Hematopoietic multipotent progenitor cell treated with erythropoietin and hydrocortisone succinate and interleukin-3 and kit ligand, for 4 days (in vitro differentiated cells): ENCODE measurements at places on chromosomes 1 and 21.

DNA sequence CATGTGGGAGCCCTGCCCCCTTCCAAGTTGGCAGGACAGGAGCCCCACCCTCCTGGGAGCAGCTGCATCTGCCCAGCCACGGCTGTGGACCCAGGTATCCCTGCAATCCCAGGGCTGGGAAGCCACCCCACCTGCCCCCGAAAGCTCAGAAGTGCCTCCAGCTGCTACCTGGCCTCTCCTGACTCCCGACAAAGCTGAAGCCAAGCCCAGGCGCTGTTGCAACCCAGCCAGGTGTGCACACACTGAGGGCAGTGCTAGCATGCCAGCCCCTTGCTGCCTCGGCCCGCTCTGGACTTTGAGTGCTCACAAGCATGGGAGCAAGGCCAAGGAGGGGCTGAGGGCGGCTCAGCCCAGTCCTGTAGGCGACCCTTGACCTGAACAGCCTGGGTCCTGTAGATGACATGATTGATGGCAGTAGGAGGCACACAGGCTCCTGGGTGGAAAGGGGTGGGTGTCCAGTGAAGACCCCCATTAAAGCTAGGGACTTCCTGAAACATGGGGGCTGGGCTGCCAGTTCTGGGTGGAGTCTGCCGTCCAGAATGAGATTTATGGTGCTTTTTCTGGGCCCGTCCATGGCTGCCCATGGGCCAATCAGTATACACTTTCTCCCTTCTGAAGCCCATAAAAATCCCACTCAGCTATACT lies 2.8 kb upstream of the SSU72 start:
- DNase-seq: no peak

GRCh38 chr1:108657356-108658080 lies 3.4 kb downstream of the HENMT1 start:
- no peak for DNase-seq

- peak; percentile 54 for DNase-seq
These were observed 27.7 kb downstream of the CDC42 start for GRCh38 chr1:22080191-22080590.

GRCh38 chr21:41611966-41612606 lies 104.1 kb upstream of the TMPRSS2 start:
- no peak for DNase-seq

DNA sequence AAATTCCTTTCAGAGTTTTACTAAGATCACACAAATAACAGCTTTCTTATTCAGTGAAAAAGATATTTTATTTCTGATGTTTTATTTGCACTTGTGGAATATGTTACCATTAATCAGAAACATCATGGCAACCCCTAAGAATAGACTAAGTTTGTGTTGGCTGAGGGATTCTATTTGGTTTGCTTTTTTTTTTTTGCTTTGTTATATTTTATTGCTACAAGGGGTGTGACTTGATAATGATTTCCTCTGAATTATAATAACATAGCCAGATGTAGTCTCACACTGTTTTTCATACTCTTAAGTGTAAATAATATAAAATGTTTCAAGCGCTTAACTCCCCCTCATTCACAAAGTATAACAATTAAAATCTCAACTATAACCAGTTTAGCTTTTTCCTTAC lies 20.0 kb downstream of the GLRX2 start:
- DNase-seq: no peak

DNA sequence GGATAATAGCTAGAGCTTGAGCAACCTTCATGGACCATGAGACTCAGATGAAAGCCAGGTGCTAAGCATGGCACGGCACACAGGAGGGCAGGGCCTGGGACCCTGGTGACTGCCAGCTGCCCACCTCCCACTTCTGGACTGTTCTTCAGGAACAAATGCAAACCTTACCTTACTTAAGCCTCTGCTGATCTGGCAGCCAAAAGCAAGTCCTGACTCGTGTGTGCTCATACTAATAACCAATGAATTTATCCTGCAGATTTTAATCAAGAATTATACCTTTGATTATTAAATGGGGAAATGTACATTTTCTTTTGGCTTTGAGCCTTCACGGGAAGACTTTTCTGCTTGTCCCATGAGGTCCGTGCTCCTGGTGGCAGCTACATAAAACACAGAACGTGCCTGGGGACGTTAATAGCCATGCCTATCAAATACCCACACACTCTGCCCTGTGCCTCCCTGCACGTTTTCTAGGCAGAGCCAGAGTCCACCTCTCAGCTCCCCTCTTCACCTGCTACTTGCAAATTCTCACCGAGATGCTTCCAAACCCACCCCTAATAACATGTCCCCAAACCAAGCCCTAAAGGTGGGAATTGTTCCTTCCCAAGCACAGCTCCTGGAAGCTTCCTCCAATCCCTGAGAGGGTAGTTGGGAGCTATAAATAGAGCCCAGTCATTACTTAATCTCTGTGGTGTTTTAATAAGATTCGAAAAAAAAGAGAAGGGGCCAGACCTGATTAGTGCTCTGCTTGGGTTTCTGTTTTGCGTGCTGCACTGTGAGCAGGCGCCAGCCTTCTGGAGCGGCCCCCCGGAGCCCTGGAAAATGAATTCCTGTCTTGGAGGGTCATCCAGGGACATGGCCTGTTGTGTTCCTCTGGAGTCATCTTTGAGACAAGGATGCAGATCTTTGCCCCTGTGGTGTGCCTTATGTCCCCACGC lies 33.5 kb downstream of the SLC1A7 start:
- no peak for DNase-seq

- DNase-seq: no peak
These were observed 15.0 kb upstream of the LEMD1 start for GRCh38 chr1:205436776-205437410.

GRCh38 chr21:14383596-14384180 lies 742 bp upstream of the HSPA13 start:
- peak; percentile 71 for DNase-seq

DNA sequence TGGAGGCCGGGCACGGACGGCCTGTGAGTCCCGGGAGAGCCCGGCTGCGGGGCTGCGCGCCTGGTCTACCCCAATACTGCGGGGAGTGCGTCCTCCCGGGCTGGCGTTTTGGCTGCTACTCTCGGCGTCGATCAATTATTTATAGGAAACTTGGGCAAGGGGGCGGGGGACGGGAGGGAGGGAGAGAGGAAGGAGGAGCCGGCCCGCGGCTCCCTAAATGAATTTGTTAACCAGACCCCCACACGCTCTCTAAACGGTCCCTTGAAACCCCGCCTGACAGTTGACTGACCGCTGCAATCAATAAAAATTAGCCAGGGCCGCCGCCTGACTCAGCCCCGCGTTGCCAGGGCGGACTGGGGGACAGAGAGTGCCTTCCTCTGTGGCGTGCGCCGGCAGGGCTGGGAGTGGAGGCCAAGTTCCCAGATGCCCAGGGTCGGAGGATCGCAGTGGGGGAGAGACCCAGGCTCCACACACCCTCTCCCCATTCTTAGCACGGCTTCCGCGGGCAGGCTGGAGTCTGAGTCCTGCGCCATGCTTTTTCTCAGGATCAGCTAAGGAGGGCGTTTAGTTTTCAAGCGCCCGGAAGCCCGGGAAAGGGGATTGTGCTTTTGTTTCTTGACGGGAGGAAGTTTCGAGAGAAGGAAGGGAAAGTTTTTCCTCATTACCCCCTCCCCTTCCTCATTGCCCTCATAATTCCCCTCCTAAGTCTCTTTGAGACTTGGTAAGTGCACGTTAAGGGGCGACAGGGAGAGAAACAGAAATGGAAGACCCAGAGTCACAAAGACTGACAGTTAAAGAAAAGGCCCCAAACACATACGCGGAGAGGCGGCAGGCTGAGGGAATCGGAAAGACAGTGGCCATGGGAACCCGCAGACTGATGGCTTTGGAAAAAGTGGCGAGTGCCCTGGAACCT lies 6.2 kb downstream of the PAX7 start:
- no peak for DNase-seq

GRCh38 chr1:162861101-162861500 lies at the start of gene CCDC190:
CCDC190 (minus strand) TSS chr1:162861175; CDS start chr1:162859646, 1,529 bp downstream.
- DNase-seq: no peak

DNA sequence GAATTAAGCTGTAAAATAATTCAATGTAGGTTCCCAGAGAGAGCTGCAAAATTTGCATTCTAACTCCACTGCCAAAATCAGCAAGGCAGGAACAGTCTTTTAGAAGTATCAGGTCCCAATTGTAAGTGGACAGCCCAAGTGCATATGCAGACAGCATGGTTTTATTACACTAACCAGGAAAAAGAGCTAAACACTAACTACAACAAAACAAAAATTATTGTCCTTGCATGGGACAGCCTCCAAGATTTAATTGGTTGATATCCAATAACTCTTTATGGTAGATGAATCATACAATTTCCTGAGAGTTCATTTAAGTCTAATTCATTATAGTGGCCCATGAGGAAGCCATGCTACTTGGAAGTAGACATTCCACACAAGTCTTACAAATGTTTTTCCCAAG lies 154.3 kb upstream of the ZNF648 start:
- DNase-seq: no peak

- peak; percentile 63 for DNase-seq
These were observed 1.1 kb downstream of the TOR3A start for GRCh38 chr1:179082999-179083335.

GRCh38 chr1:77925518-77925917 lies 37.1 kb downstream of the NEXN start:
- no peak for DNase-seq

- no peak for DNase-seq
These were observed 41.1 kb downstream of the SLC35F3 start for GRCh38 chr1:233945573-233945972.

- DNase-seq: no peak
These were observed 86.5 kb upstream of the IPO9 start for GRCh38 chr1:201742476-201742875.

GRCh38 chr1:66262208-66262963 lies 271.6 kb upstream of the SGIP1 start:
- DNase-seq: no peak

- no peak for DNase-seq
These were observed 11.7 kb upstream of the WNT9A start for GRCh38 chr1:227959325-227959860.

GRCh38 chr1:118117521-118117920 lies 67.5 kb downstream of the SPAG17 start:
- no peak for DNase-seq

DNA sequence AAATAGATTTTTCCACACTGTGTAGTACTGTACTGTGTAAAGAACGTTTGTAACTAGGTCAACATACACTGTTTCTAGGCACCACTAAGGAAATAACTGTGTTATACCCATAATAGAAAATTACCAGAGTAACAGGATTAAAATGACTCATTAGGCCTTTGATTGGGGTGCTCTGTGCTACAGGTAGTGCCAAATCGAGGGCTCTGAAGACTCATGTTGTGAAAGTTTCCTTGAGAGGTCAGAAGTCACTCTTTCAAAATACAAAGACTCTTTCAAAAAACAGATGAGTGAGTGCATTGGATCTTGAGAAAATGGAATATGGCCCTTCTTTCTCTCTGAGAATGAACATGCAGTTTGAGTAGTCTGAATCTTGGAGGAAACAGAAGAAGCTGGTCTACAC lies 143.0 kb downstream of the MRPL39 start:
- no peak for DNase-seq

- DNase-seq: no peak
These were observed 3.3 kb upstream of the MX2 start for GRCh38 chr21:41358193-41359166.

DNA sequence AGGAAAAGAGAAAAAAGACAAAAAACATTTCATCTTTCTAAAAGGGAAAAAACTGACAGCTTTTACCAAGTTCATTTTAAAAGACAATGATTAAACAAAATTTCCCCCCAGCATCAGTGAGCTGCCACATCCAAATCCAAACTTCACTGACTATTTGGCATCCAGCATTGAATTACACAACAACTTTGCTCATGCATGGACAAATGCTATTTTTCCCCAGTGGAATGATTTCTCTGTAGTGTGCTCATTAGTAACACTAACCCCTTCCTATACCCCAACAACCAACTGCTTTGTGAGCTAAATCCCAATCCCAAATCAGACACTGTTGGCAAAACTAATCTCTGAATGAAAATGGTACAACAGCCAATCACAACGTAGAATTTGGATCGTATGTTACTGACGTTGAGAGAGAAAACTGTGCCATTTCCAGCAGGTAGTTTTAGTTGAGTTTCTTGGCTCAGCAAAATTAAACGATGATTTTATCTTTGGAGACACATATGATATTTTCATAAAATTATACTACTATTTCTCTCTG lies 37.9 kb downstream of the PIK3R3 start:
- no peak for DNase-seq

DNA sequence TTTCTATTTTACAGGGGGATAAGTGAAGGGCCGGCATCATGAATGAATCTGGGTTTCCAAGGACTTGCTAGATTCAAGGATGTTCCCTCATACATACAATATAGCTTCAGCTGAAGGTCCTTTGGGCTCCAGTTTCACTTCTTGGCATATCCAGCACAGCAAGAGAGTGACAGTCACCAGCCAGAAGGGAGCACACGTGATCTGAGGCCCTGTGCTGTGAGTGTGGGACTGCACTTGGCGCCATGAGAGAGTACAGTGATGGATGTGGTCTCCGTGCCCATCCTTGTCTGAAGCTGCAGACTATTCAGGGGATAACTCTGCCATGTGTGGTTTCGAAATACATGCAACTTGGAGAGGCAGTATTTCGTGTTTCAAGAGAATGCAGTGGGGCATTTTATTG lies 159.7 kb upstream of the DSCAM start:
- DNase-seq: no peak

- peak; percentile 61 for DNase-seq
These were observed 9.0 kb downstream of the NSL1 start for GRCh38 chr1:212782422-212783154.

DNA sequence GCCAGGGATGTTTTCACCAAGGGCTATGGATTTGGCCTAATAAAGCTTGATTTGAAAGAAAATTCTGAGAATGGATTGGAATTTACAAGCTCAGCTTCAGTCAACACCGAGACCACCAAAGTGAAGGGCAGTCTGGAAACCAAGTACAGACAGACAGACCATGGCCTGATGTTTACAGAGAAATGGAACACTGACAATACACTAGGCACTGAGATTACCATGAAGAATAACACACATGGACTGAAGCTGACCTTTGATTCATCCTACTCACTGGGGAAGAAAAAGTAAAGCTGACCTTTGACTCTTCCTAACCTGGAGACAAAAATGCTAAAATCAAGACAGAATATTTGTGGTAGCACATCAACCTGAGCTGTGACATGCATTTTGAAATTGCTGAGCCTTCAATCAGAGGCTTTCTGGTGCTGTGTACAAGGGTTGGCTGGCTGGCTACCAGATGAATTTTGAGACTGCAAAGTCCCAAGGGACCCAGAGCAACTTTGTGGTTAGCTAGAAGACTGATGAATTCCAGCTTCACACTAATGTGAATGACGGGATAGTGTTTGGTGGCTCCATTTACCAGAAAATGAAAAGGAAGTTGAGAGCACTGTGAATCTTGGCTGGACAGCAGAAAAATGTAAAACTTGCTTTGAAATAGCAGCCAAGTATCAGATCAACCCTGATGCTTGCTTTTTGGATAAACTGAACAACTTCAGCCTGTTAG lies 190.4 kb upstream of the KCTD3 start:
- no peak for DNase-seq
